ENCODE measurements at places on chromosomes 2 and 18.
A peak's percentile ranks its signal among the peaks of the same experiment; 100 is the strongest.

- DNase-seq: peak; percentile 5
Measured at GRCh38 chr2:99701503-99701902, 211.7 kb upstream of the REV1 start.

- DNase-seq: peak; percentile 92
Measured at GRCh38 chr2:218322768-218323525, 30.6 kb upstream of the TMBIM1 start.

DNA sequence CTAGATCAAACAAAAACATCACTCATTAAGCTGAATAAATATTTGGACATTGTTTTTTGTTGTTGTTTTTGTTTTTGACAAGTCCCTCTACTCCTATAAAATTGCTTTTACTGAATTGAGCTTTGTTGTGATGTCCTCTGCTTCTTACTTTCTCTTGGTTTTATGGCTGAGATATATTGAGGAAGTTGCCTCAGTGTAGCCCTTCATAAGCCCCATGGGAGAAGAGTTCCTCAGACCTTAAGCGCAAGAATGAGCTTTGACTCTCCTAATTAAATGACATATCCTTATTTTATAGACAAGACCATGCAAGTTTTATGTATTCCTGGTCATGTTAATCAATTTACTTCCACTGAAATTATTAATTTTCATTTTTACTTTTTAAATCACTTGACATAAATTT lies 54.9 kb downstream of the CERKL start:
- DNase-seq: no peak

- no peak for DNase-seq
Measured at GRCh38 chr2:94956797-94957391, 68.6 kb upstream of the MAL start.

DNA sequence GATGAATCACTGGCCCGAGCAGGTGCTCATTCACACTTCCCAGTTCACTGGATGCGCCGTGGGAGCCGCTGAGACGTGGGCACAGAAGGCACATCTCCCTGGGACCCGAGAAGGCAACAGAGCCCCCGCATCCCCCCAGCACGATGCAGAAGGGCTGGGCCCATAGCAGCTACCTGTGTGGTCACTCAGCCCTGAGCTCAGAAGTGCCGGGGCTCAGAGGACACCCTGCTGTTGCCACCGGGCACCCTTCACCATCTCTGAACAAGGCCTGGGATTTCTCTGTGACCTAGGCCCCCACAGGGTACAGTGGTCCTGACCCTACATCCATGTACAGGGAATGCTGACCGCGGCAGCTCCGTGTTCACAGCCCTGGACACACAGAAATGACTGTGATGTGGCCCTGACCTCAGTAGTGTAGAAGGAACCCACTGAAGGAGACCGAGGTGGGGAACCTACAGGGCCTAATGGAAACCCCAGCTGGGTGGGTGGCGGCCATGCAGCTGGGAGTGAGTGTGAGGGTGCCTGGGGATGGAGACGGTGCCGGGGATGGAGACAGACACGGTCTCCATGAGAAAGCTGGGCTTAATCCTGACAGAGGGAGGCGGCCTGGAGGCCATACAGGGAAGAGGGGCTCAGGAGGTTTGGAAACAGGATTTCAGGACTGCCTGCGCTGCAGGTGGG lies 111.9 kb upstream of the OTOS start:
- DNase-seq: peak; percentile 80

DNA sequence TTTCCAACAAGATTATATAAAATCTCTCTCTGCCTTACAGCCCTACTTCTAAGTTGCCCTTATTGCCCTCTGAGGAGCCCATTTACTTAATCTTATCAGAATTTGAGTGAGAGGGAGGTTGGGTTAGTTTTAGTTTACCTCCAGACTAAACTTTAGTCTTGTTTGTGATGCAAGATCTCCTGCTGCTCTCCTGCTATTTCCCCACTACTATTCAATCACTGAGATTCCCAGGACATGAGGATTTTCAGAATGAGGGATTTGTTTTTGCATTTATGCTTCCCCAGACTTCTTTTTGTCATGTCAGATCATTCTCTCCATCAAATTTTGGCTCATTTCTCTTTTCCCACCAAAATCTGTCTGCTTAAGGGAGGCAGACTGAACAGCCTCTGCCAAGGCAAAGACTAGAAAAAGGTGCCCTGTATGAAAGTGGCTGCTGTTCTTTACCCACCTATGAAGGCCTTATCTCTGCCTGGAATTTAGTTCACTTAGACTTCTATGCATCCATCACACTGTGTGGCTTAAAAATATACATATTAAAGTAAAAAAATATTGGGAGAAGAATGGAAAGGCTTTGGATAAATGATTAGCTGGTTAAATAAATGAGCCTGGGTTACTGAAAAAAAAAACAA lies 401.3 kb downstream of the PID1 start:
- DNase-seq: no peak

GRCh38 chr2:186256540-186256939 lies 229.5 kb upstream of the ZC3H15 start:
- DNase-seq: no peak

GRCh38 chr2:128636802-128637147 lies 318.1 kb upstream of the HS6ST1 start:
- peak; percentile 63 for DNase-seq

DNA sequence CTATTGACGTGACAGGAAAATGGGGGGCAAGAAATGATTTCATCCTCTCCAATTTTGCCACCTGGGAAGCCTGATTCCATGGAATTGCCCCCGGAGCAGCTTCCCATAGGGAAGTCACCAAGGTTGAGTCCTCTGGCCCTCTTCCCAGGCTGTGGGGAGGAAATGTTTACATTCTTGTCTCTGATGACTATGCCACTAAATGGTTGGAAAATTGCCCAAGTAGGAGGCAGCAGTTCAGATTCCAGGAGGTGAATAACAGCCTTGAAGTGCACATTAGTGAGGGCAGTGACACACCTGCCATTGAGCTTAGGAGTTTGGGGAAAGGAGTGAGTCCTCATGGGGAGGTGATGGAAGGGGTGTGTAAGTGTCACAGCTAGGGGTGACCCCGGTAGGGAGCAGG lies 449.2 kb upstream of the DCC start:
- no peak for DNase-seq

DNA sequence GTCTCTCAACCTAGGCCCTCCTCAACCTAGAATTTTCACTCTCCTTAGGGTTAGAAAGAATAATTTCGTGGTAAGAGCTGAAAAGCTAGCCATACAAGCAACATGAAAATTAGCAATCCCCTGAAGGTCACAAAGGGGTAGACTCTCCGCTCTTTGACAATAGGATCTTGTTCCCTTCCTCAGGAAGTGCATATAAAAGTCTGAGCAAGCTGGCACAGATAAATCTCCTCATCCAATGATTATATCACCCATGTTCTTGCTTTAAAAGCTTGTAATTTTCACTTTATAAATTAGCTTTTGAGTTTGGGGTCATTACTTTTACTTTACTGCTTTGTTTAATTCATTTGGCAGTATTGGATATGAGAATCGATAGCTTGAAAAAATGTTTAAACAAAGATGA lies 852.3 kb upstream of the CRIM1 start:
- DNase-seq: no peak

DNA sequence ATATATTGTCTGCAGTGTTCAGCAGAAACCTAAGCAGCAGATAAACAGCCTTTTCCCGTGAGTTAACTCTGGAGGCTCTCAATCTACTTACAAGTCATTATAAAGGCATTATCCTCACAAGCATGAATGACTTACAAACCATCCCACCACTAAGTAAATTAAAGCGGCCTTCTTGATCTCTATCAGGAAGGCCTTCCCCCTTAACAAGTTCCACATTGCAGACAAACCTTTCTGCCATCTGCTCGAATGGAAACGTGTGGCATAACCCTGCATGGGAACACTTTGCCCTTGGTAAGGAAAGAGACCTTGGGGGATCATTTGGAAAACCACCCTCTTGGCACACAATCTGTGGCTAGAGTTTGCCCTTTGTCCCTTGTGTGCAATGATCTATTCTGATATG lies 199.5 kb downstream of the OSR1 start:
- no peak for DNase-seq

DNA sequence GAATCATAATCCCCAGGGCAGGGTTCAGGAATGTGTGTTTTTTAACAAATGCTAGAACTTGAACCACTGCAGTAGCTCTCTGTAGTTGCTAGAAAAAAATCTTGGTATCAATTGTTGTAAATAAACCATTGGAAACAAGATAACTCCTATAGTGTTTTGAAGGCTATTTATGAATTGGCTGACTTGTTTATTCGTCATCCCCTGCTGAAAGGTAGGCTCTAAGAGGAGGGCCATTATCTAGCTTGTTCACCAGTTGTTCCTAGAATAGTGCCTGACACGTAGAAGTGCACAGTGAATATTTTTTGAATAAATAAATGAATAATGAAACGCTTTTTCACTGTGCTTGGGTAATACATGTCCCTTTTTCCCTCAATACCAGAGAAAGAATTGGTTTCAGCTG lies 211.4 kb downstream of the BABAM2 start:
- DNase-seq: no peak

DNA sequence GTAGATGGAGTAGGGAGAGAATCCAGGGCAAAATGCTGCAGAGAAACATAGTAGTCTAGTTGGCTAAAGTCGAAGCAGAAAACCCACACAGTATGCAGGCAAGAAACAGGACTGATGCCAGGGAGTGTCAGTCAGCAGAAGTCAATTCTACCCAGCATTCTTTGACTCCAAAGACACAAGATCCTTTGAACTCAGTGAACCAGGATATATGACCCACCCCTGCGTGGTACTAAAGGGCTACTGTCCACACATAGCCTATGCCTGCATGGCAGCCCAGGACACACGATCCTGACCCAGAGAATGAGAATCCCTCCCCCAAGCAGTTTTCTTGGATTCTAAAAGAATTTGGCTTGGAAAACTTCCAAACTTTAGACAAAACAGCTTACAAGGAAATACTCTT lies 42.5 kb downstream of the ALK start:
- DNase-seq: no peak

GRCh38 chr2:10162586-10163497 lies 40.3 kb downstream of the RRM2 start:
- DNase-seq: no peak

- no peak for DNase-seq
Measured at GRCh38 chr2:118973542-118973951, 31.6 kb downstream of the MARCO start.

- DNase-seq: no peak
Measured at GRCh38 chr2:219902891-219903552, 275.6 kb downstream of the SLC4A3 start.

DNA sequence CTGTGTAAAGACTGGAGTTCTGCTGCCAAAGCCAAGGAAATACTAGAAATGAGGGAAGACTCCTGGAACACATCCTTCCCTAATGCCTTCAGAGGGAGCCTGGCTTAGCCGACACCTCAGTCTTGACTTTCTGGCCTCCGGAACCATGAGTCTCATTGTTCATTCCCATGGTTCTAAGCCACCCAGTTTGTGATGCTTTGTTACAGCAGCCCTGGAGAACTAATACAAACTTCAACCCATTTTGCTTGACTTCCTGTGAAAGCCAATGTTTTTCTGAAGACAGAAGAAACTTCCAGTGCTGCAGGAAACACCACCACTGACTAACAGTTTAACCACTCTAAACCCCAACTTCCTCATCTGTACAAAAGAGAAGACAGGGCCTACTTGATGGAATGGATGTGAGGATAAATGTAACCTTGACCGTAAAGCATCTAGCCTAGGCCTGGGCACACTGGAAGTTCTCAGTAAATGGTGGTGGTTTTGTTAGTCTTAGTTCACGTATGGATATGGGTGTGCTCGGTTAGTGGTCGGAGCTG lies 85.9 kb upstream of the RFX8 start:
- DNase-seq: no peak

GRCh38 chr2:381181-381580 lies 93.3 kb upstream of the ALKAL2 start:
- DNase-seq: peak; percentile 74

DNA sequence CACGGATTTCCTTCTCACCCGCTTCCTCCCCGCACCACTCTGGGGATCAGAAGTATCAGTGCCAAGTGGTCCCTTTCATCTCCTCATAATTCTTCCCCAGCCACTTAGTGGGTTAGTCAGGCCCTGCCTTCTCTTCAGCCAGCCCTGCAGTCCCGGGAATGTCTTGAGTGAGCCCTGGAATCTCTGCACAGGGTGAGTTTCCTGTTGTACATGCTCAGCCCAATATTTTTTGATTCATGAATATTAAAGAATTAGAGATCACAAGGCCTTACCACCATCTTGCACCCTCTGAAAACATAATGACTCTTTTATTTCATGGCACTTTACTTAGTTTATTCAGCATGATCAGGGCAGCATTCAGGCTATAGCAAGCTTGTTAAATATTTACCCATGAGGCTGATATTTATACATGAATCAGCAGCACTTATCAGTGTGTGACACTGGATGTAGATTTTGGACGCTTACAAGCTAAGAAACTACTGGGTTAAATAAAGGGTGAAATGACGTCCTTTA lies 159.4 kb upstream of the FOSL2 start:
- no peak for DNase-seq

- no peak for DNase-seq
Measured at GRCh38 chr18:32049393-32050171, 31.0 kb downstream of the RNF125 start.

Measured in osteocyte (in vitro differentiated cells).